Forelimb muscle (tissue), 1 donor: ENCODE measurements at places on chromosomes 2 and 18. TPM values are rescaled to one million over a fixed set of nuclear protein-coding genes. Genes with fewer than 3 reads are reported as not detected.

The ALK gene
- polyA plus RNA-seq = 0.03 TPM

The SIGLEC15 gene
- 0.28 TPM for polyA plus RNA-seq

The CCDC68 gene
- polyA plus RNA-seq = 0.39 TPM

The NAT8 gene
- polyA plus RNA-seq = 0.29 TPM

- DNase-seq = no peak
Measured at GRCh38 chr2:238286095-238286494, 2.3 kb downstream of the PER2 start.

- no peak for DNase-seq
Measured at GRCh38 chr18:55415258-55415871, 172.6 kb downstream of the TCF4 start.

DNA sequence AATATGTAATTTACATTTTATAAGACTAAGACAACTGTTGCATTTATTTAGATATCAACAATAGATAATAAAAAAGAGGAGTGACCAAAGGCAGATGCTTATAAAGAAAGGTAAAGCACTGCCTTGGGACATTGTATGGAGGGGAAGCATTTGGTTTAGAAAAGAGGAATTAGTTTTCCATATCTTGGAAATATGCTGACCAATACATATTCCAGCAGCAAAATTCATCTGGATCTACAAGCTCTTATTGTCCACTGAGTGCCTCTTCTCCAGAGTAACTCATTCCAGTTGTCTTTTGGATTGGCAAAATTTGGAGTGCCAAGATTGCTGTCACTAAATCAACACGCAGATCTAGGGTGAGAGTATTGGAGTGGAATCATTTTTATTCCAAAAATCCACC lies 8.9 kb upstream of the VPS4B start:
- no peak for DNase-seq
